A673 (cell line): ENCODE measurements at places on chromosomes 11 and 22. TPM values are rescaled to one million over a fixed set of nuclear protein-coding genes. Genes with fewer than 3 reads are reported as not detected.

UBE2L6 gene
- total RNA-seq, result 30.4 and 38.8 TPM in 2 replicates

DNA sequence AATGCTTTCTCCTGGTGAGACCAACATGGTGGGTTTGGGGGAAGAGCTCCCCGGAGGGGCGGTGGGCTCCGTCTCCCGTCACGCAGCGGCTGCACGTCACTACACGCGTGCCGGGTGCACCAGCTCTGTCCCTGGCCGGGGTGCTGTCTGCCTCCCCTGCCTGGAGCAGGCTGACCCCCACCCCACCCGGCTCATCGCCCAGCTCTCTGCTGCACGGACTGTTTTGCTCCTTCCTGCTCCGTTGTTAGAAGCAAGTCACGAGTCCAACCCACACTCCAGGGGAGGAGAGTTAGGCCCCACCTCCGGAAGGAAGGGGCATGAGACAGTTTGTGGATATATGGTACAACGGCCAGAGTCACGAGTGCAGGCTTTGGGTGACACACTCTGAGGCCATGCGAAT, 364.9 kb downstream of the BRD1 start:
- no peaks in the 10 kb centered on the region for H3K27me3 ChIP-seq
- H3K4me1 ChIP-seq, result peaks cover 32% of the 10 kb centered on the region
- peak; percentile 30 for DNase-seq
- no peak overlapping the region for H3K27ac ChIP-seq
- no peak overlapping the region for H3K4me3 ChIP-seq
- H3K36me3 ChIP-seq, result no peaks in the 10 kb centered on the region

DNA sequence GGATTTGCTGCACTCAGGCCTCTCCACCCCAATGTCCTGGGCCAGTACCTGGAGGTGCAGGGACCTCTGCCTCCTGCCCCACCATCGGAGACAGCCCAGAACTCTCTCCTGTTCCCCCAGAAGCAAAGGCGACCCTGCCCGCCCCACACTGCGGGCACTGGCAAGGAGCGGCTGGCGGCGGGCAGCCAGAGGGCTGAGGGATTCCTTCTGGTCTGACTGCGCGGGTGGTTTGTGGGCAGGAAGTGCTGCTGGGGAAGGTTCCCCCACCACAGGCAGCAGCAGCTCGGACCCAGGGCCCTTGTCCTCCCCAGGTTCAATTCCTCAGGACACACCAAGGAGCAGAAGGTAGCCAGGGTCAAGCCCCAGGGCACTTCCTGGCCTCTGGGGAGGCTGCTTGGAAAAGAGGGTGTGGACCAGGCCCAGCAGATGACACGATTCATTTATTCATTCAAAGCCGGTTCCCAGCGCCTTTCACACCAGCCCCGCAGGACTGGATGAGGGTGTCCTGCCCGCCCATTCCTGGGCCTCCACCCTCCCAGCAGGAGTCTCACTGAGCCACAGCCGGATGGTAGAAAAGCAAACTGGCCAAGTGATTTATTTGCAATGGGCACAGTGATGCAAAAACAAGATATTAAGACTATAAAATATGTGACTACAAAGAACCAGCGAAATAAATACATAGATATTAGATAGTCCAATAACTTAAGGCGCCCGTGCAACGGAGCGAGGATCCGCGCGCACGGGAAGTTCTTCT, 1.2 kb downstream of the PHLDA2 start:
- no peaks in the 10 kb centered on the region for H3K36me3 ChIP-seq
- H3K4me1 ChIP-seq, result peaks cover 16% of the 10 kb centered on the region
- H3K27ac ChIP-seq, result no peak overlapping the region
- DNase-seq, result peak; percentile 40
- H3K27me3 ChIP-seq, result no peaks in the 10 kb centered on the region
- peak overlapping the region; percentile 59 for H3K4me3 ChIP-seq

CCS gene
- total RNA-seq, result 43.8 and 56.8 TPM in 2 replicates

DNA sequence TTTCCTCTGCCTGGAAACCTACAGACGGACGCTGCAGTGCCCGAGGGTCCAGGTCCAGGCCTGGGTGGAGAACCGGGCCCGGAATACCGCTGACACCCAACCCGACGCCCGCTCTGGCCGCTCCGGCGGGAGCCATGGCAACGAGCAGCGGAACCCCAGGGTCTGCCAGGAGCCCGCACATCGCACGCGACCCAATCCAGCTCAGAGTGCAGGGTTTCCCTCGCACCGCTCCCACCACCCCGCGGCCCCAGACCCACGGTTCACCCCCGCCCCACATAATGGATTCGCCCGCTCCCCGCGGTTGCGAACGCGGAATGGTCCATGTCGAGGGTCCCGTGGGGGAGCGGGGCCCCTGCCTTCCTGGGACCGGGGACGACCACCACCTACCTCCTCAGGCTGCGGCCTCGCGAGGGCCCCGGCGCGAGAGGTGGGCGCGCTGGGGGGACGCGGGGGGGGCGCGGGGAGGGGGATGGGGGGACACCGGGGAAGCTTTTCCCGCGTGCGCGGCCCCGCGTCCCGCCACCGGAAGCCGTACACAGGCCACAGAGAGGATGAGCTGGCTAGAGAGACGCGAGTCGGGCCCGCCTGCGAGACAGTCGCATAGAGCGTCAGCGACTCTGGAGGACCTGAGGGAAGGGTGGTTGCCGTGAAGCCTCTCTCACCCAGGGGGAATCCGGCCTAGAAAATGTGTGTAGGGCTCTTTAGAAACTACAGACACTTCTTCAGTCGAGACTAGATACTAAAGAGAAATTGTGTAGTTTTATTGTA, at the start of gene SSRP1:
TSS of gene SSRP1 (minus strand) at position 550 of the 768 bp plus-strand sequence. CDS start 771 bp downstream, outside the sequence.
- peaks cover 11% of the 10 kb centered on the region for H3K4me1 ChIP-seq
- H3K27me3 ChIP-seq, result no peaks in the 10 kb centered on the region
- peak; percentile 97 for DNase-seq
- H3K4me3 ChIP-seq, result peak within 1 kb of the TSS; percentile 86
- peaks cover 41% of the 10 kb centered on the region for H3K36me3 ChIP-seq

GRCh38 chr11:122405547-122406341, 249.8 kb upstream of the UBASH3B start:
- no peak overlapping the region for H3K27ac ChIP-seq
- no peaks in the 10 kb centered on the region for H3K36me3 ChIP-seq
- DNase-seq, result no peak
- H3K4me1 ChIP-seq, result no peaks in the 10 kb centered on the region
- H3K4me3 ChIP-seq, result no peak overlapping the region

TYMP gene
- total RNA-seq, result 0.58 and 0.98 TPM in 2 replicates

DNA sequence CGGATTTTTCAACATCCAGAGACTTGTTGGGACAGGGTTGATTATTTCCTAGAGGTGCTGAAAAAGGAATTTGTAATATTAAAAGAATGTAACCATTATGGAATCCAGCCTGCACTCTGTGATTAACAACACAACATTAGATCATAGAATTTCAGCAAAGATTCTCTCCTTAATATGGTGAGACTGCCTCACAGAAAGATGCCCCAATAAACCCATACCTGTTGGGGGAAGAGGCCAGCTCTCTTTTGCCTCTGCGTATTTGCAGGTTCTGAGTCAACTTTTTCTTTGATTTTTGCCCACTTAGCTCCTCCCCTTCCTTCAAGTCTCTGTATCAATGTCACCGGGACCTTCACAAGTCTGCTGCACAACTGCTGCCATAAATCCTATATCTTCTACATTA, 12.4 kb upstream of the MTMR3 start:
- no peak for DNase-seq
- H3K36me3 ChIP-seq, result no peaks in the 10 kb centered on the region
- H3K27me3 ChIP-seq, result no peaks in the 10 kb centered on the region
- no peak overlapping the region for H3K27ac ChIP-seq
- H3K4me3 ChIP-seq, result no peak overlapping the region
- peaks cover 25% of the 10 kb centered on the region for H3K4me1 ChIP-seq

DNA sequence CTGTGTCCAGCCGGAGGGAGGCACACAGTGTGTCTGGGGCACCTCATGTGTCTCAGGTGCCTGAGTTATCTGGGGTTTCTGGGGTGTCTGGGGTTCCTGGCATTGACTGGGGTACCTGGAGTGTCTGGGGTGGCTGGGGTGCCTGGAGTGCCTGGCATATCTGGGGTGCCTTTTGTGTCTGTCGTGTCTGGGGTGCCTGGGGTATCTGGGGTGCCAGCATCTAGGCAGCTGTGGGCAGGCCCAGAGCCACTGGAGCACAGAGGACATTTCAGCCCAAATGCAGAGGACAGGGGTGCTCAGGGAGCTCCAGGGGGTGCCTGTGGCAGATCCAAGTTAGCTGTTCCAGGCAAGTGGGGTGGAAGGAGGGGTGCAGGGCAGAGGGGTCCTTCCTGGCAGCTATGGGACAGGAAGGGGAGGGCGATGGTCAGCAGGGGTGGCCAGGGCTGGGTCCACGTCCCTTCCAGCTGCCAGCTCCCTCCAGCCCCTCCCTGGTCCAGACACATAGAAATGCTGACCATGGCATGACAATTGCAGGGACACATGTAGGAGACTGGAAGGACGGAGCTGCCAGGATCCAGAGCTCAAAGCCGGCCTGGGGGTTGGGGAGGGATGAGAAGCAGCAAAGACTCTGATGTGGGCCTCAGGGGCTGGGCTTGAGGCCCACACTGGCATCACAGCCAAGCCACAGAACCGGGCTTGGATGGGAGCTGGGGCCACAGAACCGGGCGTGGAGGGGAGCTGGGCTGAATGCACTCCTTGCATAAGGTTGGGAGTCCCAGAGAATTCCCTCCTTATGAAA, 133.0 kb downstream of the BRD1 start:
- H3K4me1 ChIP-seq, result no peaks in the 10 kb centered on the region
- no peak overlapping the region for H3K27ac ChIP-seq
- no peak for DNase-seq
- H3K4me3 ChIP-seq, result no peak overlapping the region
- no peaks in the 10 kb centered on the region for H3K36me3 ChIP-seq
- no peaks in the 10 kb centered on the region for H3K27me3 ChIP-seq

DNA sequence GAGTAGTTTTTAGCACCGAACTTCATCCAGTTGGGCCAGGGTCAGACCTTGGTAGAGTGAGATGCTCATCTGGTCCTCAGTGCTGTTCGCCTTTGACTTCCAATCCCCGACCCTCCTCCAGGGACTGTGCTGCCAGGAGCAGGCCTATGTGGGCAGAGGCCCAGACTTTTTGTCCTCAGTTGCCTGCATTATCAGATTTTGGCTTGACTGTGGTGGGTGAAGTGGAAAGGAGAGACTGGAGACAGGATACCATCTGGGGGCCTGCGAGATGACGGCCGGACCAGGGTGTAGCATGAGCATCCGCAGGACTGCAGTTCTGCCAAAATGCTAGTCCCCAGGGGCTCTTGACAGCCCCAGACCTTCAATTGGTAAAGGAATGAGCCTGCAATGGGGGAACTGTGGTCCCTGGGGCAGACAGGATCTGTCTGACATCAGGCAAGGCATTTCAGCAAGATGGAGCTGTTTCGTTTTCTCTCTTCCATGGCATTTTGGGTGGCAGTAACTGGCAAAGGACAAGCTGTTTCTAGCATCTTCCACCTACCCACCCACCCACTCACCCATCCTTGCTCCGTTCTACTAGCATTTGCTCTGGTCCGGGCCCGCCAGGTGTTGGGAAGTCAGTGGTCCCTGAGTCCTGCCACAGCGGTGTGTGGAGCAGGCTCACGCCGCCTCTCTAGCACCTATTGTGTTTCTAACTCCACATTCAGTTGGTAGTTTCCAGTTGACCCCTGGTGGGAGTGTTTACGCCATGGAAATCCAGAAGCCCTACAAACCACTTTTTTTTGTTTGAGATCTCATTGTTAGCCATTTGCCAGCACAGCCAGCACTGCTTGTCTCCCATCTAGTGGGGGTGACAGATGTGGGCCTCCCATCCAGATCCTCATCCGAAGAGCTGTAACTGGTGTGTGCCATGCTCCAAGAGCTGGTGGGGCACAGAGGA, 53.5 kb downstream of the OTOG start:
- H3K27me3 ChIP-seq, result no peaks in the 10 kb centered on the region
- no peaks in the 10 kb centered on the region for H3K4me1 ChIP-seq
- H3K36me3 ChIP-seq, result no peaks in the 10 kb centered on the region
- H3K4me3 ChIP-seq, result no peak overlapping the region
- no peak for DNase-seq

GRCh38 chr11:18912883-18913282, 26.3 kb downstream of the MRGPRX1 start:
- no peak for DNase-seq
- no peaks in the 10 kb centered on the region for H3K4me1 ChIP-seq
- H3K36me3 ChIP-seq, result no peaks in the 10 kb centered on the region
- no peak overlapping the region for H3K4me3 ChIP-seq
